DMS79 (cell line): ENCODE measurements at places on chromosomes 1 and 21.

GRCh38 chr1:45325851-45326506 lies 716 bp upstream of the HPDL start:
- DNase-seq, result no peak

DNA sequence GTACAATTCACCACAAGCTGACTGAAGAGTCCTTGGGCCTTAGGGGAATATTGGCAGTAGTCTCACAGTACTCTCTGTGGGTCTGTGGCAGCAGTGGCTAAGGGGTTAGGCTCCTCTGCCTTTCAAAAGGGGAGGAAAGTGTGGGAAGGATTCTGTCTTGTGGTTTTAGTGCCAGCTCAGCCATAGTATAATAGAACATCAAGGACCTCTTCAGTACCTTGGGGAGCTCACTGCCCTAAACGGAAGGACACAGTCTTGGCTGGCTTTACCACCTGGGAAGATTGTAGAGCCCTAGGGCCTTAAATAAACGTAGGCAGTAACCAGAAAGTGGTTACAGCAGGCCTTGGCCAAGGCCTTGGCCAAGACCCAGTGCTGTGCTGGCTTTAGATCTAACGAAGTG lies 265.7 kb downstream of the COL11A1 start:
- DNase-seq, result no peak

DNA sequence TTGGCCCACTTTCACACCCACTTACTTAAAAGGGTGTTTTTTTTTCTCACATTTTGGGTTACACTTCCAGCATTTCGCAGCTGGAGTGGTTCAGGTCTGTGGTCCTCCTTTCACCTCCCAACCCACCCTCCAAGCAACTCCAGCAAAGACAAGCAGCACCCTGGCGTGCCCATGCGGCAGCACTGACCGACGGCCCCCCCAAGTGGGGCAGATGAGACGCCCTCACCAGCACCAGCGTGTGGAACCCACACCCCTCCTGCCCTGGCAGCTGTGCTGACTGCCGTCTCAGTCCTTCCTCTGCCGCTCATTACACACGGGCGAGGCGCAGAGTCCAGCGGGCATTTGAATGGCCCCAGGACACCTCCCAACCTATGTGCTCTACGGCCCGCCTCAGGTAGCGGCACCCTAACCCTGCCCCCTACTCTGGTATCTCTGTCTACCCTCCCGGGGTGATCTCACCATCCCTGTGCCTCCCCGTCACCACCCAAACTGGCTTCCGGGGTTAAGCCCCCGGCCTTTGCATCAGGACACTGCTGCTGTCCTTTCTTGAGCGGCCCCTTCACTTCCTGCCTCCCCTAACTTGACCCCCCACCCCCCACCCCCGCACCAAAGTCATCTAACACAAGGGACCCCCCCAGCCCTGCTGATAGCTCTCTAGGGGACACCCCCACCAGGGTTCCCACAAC lies 10.9 kb downstream of the LSS start:
- no peak for DNase-seq

- DNase-seq, result no peak
These were observed 22.7 kb downstream of the PKNOX1 start for GRCh38 chr21:42997053-42997452.

- no peak for DNase-seq
These were observed 38.5 kb upstream of the SGIP1 start for GRCh38 chr1:66495495-66495894.
